ENCODE measurements at places on chromosomes 2 and 18. TPM values are rescaled to one million over a fixed set of nuclear protein-coding genes. Genes with fewer than 3 reads are reported as not detected.

AQP12A gene
- not detected for total RNA-seq

SULT1C4 gene
- total RNA-seq, result 0.79 TPM

PRSS56 gene
- not detected for total RNA-seq

DNA sequence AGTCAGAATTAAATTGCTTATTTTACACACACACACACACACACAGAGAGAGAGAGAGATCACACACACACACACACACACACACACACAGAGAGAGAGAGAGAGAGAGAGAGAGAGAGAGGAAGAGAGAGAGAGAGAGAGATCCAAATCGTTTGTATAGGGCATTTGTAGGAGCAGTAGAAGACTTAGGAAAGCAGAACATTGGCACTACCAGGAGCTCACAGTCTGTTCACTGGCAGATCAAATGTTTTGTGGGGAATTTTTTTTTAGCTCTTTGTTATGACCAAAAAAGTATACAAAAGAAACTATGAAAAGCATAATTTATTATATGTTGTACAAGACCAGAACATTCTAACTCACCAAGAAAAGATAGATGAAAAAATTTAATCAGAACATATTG lies 81.8 kb downstream of the MBD5 start:
- DNase-seq, result no peak

IHH gene
- not detected for total RNA-seq

LOXHD1 gene
- 0.02 TPM for total RNA-seq

FOXD4L1 gene
- total RNA-seq, result not detected

DNA sequence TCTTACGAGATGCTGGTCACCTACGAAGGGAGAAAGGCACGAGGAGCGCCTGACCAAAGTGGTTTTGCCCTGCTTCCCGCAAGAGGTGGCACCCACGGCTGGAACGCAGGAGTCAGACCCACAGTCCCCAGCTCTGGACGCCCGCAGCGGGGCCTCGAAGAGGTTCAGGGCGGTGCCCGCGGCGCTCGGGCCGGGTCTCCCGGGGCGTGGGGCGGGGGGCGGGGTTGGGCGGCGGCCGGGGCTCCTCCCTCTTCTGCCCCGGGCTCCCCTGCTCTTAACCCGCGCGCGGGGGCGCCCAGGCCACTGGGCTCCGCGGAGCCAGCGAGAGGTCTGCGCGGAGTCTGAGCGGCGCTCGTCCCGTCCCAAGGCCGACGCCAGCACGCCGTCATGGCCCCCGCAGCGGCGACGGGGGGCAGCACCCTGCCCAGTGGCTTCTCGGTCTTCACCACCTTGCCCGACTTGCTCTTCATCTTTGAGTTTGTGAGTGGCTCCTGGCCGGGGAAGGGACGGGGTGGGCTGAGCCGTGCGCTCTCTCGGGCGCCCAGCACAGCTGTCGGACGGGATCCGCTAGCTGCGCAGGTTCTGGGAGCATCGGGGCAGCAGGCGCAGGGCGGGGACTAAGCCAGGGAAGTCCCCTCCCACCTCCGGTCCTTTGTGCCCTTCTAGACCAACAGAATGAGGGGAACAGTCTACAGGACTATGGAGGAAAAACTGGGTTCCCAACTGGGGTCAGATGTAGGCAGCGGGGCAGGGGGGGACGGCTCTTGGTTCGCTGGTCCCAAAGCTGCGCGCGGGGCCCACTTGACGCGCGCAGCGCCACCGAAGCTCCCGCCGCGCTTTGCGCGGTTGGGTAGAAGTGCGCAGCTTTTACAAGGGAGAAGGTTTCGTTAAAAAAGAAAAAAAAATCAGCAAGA lies at the start of gene MAL:
MAL (plus strand) TSS at position 303 of the 914 bp plus-strand sequence; CDS start at position 388, 85 bp downstream.
- no peak for DNase-seq

DNA sequence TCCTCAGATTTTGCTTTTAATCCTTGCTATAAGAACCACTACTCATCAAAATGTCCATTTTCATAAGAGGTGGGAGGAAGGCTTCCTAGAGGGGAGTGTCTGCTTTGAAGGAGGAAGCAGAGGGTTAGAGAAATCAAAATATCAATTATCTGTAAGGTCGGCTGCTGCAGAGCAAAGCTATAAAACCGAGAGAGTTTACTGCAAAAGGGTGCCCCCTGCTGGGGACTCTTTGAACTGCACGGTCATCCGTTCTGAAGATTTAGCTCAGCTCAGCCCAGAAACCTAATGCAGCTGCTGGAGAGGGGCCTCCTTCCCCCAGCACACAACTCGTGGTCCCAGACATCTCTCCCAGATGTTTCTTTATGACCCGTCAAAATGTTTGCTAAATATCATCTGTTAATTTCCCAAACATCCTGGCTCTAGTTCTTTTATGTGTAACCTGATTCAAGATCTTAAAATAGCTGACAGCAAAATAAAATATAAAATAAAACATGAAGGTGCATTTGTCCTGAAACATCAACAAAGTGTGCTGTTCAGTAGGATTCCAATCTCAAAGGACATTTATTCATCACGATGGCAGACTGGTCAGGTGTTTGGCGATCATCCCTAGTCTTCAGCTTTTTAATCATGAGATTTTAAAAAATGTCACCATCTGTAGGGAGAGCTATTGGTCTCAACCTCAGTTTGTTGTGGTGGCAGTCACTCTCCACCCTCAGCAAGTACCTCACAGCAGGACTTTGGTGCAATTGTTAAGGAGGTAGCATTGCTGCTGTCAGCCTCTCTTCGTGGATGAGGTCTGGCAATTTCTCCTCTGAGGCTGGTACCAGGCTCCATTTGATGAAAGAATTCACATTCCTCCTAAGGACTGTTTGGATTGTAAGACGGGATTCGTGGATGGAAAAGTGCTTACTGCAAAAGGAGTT lies 185.9 kb downstream of the MTX2 start:
- peak; percentile 77 for DNase-seq

- DNase-seq, result no peak
Measured at GRCh38 chr2:183606718-183607085, 482.5 kb downstream of the NUP35 start.

- DNase-seq, result no peak
Measured at GRCh38 chr2:138063181-138063580, 98.9 kb downstream of the HNMT start.

GRCh38 chr2:46555011-46555410 lies 75.6 kb downstream of the TMEM247 start:
- DNase-seq, result peak; percentile 9

- no peak for DNase-seq
Measured at GRCh38 chr18:60377778-60378469, 5.3 kb upstream of the MC4R start.

PPP1CB gene
- 112 TPM for total RNA-seq

Measured in lower leg skin (tissue), 4 donors.